ENCODE measurements at places on chromosomes 11 and 22.
A peak's percentile ranks its signal among the peaks of the same experiment; 100 is the strongest.

DNA sequence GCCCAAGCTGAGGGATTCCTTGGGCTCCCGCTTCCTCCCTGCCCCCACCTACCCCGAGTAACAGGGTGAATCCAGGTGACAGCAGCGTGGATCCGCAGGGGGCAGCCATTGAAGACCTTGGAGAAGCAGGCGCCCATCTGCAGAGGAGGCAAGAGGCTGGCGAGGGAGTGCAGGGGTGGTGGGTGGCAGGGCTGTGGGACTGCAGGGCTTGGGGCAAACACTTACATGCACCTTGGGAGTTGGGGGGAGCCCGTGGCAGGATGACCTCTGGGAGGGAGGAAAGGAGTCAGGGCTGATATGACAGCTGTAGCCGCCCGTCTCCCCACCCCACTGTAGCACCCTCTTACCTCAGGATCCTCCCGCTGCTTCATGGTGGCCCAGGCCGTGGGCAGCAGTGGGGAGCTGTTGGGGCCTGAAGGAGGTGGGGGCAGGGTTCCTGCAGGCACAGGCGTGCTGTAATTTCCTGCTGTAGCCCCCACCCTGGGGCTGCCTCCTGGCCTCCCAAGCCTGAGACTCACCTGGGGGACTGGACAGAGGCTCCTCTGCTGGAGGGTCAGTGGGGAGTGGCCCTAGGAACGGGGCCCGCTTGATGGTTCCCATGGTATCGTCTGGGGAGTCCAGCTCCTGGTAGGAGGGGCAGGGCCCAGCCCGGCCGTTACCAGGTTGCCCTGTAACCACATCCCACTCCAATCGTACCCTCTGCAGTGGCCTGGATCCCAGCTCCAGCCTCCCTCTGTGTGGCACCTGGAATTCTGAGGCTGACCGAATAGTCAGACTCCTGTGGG is 6.1 kb downstream of the MAP4K2 start:
- DNase-seq: no peak

GRCh38 chr22:18031695-18032454 is 7.5 kb upstream of the MICAL3 start:
- DNase-seq: peak; percentile 61

DNA sequence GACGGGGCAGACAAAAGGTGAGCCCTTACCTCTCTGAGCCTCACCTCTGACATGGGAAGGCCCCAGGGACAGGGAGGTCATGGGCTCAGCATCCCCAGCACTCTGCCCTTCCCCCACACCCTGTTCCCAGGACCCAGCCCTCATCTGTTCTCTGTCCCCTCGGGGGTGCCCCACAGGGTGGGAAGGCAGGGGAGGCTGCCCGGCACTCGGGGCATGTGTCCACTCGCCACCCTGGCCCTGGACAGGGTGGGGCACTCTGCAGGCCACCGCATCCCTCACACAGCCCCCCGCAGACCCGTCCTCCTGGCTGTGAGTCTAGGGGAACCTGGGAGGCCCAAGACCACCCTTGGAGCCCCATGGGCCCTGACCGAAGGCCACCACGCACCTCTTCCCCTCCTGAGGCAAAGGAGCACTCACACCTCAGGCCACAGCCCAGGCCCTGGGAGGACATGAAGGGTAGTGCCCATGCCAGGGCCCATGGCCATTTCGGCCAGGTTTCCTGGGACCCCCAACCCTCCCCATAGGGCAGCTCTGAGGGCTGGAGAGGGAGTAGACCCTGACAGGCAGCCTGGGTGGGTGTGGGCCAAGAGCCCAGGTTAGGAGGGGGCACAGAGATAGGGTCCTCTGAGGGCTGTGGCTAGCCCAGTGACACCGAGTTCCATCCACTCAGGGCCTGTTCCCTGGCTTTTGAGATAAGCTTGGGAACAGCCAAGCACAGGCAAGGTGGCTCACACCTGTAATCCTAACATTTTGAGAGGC is 193.1 kb downstream of the IGLL1 start:
- no peak for DNase-seq

GRCh38 chr11:62757846-62758788 is 3.3 kb upstream of the POLR2G start:
- DNase-seq: no peak

- DNase-seq: no peak
Observed at GRCh38 chr22:39177456-39177775, 24.9 kb upstream of the CBX7 start.

- DNase-seq: no peak
Observed at GRCh38 chr22:44901301-44901700, 108.5 kb downstream of the PHF21B start.

GRCh38 chr11:10295064-10295901 is 1.3 kb upstream of the SBF2 start:
- no peak for DNase-seq

DNA sequence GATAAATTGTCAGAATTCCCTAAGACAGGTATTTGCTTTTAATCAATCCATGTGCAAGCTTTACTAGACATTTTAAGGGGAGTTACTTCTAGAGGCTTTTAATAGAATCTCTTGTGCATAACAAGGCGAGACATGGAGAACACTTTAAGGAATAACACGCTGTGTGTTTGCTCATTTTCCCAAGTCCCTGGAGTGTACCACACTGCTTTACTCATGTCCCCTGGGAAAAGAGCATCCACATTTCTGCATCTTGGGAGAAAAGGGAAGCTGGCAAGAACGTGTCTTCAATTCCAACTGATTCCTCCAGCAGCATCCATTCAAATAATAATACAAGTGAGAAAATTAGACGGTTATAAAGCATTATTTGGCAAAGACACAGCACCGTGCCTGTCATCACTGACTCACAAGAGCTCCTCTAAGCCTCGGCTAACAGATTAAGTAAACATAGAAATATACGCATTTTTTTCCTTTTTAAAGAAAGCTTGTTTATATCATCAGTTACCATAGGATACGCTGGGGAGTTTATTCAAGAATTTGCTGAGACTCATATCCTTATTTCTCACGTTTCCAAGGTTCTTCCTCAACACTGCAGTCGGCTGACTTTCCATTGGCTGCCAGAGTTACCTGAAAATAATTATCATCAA is 121.5 kb downstream of the CD44 start:
- DNase-seq: no peak

- no peak for DNase-seq
Observed at GRCh38 chr11:103904324-103904667, 132.1 kb upstream of the DDI1 start.

GRCh38 chr22:50058061-50058905 is at the start of gene TTLL8:
TSS of gene TTLL8 (minus strand) at chr22:50058298.
- DNase-seq: no peak

DNA sequence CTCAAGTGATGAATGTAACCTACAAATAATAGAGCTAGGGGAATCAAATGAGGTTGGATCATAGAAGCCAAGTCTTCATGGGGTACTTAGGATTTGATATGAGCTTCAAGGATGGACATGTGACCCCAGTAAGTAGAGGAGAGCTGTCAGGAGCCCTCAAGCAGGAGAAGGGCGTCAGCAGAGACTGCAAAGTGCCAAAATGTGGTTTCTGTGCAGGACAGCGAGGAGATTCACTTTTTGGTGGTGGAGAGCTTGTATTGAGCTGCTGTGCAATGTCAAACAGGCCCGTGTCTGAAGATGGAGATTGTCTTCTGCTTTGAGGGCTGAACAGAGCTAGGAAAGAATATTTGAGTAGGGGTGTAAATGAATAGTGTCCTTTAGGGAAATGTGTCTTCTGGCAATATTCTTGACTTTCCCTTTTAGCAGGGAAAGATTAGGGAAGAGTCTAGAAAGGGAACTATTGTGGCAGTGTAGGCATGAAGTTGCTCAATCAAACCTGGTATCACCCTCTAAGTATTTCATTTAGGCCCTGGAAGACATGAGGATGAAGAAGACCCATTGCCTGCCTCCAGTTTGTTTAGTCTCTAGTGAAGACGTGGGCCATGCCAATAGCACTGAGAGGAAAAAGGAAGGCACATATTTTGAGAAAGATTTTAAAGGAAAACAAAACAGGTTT is 31.2 kb upstream of the SORL1-AS1 start:
- DNase-seq: no peak

- no peak for DNase-seq
Observed at GRCh38 chr11:14148653-14149273, 186.2 kb downstream of the SPON1 start.

- DNase-seq: no peak
Observed at GRCh38 chr11:72562431-72562830, 111.8 kb downstream of the PDE2A start.

GRCh38 chr11:119369132-119369925 is 12.2 kb downstream of the USP2 start:
- no peak for DNase-seq

DNA sequence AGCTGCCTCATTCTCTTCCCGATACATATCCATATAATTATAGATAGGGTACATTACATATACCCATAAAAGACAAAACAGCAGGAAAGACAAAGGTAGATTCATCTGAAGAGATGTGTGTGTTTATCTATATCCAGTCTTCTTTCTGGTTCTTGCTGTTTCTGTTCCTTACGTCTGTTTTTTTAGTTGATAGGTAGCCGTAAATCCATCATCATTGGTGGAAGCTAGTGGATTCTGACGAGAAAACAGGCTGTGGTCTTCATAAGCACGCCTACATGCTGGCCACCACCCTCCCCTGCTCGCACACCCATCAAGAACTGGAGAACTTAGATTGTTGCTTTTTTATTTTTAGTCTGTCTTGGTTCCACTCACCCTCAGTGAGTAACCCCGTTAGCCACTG is 51.6 kb downstream of the ARFGAP2 start:
- no peak for DNase-seq

- peak; percentile 87 for DNase-seq
Observed at GRCh38 chr11:61488651-61489291, 19.8 kb upstream of the LRRC10B start.

DNA sequence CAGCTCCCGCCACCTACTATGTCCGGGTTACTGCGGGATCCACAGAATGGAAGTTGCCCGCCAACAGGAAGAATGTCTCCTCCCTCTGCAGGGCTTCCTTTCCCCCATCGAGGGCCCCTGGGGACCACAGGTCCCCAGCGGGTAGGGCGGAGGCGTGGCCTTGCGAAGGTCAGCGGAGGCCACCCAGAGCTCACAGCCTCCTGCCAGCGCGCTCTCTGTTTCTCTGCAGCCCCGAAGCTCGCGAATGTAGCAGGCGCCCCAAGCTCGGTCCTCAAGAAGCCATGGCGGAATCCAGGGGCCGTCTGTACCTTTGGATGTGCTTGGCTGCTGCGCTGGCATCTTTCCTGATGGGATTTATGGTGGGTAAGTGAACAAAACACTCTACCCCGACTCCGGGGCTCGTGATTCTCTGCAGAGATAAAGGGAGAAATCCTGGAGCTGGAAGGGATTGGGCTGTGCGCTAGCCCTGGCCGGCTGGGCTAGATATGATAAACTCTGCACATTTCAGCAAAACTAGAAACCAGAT is at the start of gene NAALAD2:
TSS of gene NAALAD2 (plus strand) at position 186 of the 526 bp plus-strand sequence. CDS start at position 282, 96 bp downstream.
- DNase-seq: no peak

- DNase-seq: no peak
Observed at GRCh38 chr11:124788521-124788920, 11.7 kb downstream of the MSANTD2 start.

DNA sequence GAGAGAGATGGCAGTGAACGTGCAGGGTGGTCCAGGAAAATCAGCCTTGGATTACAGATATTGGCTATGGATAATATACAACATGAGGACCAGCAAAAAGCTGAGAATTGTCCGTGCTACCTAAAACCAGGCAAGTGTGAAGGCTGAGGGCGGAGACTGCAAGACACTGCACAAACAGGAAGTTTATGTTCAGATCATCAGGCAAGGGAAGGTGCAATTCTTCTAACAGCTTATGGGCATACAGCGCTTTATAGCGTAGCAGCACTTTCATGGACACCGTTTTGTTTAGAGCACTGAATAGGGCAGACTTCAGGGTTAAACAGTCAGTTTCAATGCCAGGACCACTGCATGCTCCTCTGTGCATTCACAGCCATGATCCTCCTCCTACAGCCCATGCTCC is 93.1 kb upstream of the TMEM45B start:
- DNase-seq: peak; percentile 2

GRCh38 chr11:105024394-105024793 is 1.4 kb upstream of the CASP5 start:
- no peak for DNase-seq
